C1 segment of cervical spinal cord (tissue), 14 donors: ENCODE measurements at places on chromosomes 2 and 18.

DNA sequence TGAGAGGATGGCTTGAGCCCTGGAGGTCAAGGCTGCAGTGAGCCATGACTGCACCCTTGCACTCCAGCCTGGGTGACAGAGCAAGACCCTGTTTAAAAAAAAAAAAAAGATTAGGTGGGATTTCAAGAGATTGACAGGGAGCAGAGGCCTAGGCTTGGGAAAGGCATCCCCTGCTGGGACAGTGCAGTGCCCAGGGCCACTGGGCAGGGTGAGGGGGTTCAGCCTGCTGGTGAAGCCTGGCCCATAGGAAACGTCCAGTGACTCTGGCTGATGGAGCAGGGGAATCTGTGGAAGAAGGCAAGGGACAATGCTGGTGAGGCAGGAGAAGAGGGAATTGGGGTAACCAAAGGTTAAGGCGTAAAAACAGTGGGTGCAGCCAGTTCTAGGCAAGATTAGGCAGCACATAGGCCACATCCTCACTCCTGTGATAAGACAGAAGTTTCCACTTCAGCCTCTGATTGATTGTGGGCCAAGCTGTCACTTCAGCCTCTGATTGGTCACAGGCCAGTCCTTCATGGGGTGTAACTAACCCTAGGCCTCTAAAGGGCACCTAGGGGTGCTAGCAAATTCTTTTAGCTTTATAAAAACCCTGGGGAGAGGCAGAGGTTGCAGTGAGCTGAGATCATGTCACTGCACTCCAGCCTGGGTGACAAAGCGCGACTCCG is 128.6 kb downstream of the MSH2 start:
- no peak for DNase-seq

GRCh38 chr2:55490554-55490953 is 29.0 kb upstream of the CFAP36 start:
- DNase-seq: peak; percentile 8

GRCh38 chr2:11343368-11343649 is 1.1 kb downstream of the ROCK2 start:
- no peak for DNase-seq

- DNase-seq: no peak
Observed at GRCh38 chr2:108634576-108635160, 84.6 kb upstream of the RANBP2 start.

GRCh38 chr2:65186093-65186868 is 41.4 kb upstream of the ACTR2 start:
- DNase-seq: no peak

DNA sequence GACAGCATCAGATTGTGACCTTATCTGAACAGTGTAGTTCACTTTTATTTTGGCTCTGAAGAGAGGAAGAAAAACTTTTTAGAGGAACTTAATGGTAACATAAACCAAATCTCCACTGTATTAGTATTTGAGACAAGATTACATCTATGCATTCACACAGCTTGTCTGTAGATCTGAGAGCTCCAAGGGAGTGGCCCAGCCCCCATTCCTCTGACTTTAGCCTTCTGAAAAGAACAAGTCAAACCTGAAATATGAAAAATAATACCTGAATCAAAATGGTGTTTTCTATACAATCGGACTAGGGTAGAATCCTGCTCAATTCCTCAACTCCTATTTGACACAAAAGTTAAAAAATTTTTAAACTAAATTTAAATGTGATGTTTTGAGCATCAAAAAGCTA is 23.1 kb downstream of the STARD7 start:
- DNase-seq: no peak

DNA sequence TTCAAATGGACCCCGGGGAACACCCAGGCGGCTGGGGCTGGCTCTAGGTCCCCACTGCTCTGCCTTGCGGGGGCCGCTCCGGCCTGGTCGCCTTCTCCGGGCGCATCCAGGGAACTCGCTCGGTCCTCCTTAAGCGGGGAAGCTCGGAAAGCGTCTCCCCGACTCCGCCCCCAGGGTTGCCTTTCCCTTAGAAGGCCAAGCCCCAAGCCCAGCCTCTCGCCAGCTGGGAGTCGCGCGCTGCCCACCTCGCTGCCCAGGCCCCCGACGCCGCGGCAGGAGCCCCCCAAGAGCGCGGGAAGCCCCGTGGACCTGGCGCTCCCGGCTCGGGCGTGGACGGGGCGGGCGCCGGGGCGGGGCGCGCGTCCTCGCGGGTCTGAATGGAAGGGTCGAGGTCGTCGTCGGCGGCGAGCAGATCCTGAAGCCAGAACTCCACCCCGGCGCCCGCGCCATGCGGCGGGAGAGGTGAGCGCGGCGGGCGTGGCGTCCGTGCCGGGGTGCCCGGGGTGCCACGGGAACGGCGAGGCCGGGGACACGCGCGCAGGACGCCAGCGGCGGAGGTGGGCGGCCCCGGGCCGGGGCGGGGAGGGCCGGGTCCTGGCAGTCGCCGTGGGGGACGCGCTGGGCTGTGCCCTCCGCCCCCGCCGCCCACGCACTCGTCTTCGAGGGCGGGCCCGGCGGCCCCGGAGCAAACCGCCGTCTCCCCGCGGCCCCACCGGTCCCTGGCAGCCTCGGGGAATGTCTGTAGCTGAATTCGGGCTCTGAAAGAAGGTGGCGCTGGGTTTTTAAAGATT is at the start of gene BOK:
Gene BOK, plus strand, starts transcription at position 214 of the 791 bp plus-strand sequence. CDS start 739 bp downstream, outside the sequence.
- peak; percentile 61 for DNase-seq

- peak; percentile 86 for DNase-seq
Observed at GRCh38 chr2:240819858-240820606, at the start of gene KIF1A. Gene KIF1A (minus strand): TSS chr2:240820219. CDS start chr2:240797752, 22,467 bp downstream.

- DNase-seq: no peak
Observed at GRCh38 chr18:42047721-42048120, 92.7 kb downstream of the PIK3C3 start.

DNA sequence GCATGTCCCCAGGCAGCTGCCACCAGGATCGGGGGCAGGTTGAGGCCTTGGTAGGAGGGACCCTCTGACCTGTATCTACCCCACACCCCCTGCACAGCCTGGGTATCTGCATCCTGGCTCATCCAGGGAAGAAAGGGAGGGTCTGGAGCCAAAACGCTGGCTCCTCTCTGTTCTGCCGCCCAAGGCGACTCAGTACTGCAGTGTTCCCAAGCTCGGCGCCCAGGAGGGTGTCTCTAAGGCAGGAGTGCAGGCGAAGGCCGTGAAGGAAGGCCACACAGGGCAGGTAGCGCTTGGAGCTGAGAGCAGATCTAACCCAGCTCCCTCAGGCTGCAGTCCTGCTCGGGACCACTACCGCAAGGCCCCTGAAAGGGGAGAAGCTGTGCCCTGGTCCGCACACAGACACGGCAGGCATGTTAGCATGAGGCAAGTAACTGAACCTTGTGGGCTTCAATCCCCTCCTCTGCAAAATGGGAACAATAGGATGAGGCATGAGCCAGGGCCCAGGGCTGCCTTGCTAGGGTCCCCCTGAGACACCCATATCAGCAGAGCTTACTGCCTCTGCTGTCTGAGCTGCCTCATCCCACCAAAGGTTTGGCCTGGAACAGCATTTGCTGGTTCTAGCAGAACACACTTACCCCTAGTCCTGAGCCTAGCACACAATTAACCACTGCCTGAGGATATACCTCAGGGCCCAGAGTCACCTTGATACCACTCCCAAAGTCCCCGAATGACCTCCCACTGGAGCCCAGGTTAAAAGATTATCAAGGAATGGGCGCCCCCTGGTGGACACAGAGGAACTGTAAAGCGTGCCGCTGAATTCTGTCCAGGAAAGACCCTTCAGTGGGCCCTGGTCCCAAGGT is 6.5 kb downstream of the PTMA start:
- peak; percentile 74 for DNase-seq

GRCh38 chr18:3796434-3796833 is 346.5 kb downstream of the TGIF1 start:
- DNase-seq: no peak

GRCh38 chr18:3663870-3664512 is 214.0 kb downstream of the TGIF1 start:
- DNase-seq: no peak

DNA sequence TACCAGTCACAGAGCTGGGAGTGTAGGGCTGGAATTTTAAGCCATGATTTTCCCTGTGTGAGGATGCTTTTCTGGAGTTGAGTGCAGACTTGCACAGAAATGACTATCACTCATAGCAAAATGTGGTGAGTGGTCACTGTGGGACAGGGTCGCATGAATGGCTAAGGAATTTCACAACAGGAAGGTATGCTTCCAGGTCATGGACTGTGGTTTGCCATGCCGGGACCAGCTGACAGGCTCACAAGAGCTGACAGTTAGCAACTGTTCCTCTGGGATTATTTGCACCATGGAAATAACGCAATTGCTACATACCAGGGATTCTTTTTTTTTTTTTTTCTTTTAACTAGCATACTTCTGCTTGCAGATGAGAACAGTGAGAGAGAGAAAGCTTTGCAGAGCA is 3.8 kb upstream of the UXS1 start:
- no peak for DNase-seq

- no peak for DNase-seq
Observed at GRCh38 chr2:122156176-122156890, 400.9 kb downstream of the TSN start.

DNA sequence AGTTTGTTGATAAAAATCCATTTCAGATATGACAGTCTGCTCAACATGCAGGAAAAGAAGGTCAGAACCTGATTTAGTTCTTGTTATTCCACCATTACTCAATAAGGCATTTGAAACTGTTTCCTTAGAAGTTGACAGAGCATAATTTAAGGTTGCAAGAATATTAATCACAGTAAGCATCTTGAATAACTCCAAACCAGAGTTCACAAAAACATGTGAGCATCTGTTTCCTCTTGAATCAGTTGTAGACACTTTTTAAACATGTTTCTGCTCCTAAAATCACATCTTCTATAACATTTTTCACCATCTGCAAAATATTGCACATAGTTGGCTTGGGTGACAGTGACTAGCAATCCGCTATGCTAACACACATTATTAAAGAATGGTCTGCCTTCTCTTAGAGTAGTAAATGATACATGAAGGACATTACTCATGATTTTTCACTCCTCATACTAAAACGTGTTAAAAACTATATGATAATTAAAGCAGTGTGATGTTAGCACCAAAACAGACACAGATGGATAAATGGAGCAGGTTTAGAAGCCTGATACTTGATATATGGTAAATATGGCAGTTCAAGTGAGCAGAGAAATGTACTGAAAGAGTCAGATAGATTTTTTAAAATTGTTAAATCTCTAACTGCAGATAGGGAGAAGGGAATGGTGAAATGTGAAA is 30.3 kb downstream of the AKAIN1 start:
- no peak for DNase-seq

GRCh38 chr18:44685296-44685695 is 4.6 kb downstream of the SETBP1 start:
- DNase-seq: no peak

GRCh38 chr2:234414596-234414995 is 82.3 kb downstream of the ARL4C start:
- DNase-seq: no peak

DNA sequence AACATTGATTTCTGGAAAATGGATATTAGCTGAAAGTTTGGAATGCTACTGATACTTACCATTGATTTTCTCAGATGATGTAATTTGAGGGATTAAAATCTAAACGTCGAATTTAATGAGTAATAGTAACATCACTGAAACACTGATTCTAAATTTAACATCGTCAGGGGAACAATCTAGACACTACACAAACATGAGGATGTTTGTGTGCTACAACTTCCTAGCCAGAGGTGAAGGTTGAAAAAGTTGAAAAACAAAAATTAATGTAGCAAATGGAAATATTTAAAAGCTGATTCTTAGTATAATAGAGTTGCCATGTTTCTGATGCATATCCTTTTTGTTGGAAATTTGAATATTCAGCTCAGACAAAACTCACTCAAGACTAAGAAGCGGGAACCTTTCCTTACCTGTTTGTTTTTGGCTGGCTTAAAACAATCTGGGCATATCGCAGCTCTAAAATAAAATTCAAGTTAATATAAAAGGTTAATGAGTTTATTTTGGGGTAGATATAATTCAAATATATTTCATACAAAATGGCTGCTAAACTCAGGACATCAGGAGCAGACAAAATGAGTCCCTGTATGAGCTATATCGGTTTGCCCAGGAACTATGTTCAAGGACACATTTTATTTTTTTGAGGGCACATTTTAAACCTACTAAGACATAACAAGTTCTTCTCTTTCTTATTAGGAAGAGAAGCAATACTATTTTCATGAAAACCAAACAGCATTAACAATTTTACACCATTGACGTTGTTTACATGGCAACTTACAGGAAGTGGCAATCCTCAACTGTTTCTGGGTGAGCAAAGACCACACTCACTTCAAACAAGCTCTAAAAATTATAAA is 52.6 kb upstream of the PEX13 start:
- no peak for DNase-seq

GRCh38 chr2:208103616-208104015 is 20.7 kb downstream of the CRYGD start:
- DNase-seq: no peak

DNA sequence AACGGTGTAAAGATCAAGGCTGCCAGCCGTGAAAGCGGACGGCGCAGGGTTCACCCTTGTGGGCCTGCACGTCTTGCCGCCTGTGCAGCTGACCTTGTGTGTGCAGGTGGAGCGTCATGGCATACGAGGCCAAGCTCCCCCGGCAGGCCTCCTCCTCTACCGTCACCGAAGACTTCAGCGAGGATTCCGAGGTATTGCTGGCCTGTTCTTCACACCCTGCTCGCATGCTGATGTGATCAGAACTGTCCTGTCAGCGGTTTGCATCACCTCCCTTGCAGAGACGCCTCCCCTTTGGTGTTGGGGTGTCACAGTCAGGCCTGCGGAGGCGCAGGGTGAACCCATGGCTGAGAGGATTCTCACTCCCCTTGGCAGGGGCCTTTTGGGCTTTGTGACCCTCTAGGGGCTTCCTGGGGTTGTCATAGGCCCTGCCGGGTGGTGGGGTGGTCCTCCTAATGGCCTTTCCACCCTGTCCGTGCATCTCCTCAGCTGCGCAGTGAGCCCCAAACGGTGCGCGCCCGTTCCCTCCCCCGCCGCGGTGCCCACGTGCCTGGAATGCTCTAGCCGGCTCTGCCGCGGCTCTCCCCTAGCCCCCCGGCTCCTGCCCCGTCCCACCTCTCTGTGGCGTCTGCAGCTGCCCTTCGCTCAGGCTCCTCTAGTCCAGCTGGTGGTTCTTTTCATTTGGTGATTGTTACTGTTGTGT is 92.5 kb downstream of the DGKD start:
- no peak for DNase-seq

DNA sequence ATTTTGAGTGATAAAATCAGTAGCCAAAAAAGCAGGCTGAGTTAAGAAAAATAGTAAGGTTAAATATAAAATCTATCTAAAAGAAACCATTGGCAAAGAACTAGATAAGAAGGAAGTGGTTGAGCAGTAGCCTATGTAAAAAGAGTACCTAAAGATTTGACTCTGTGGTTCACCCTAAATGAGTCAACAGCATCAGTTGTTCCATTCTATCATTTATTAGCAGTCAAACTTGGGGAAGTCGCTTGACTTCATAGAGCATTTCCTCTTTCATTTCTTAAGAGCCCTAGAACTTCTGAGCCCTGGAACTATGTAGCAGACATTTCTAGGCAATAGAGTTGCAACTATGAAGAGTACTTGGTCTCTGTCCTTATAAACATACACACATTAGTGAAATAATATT is 381.7 kb downstream of the NUP35 start:
- DNase-seq: no peak

- DNase-seq: no peak
Observed at GRCh38 chr2:160238392-160238791, 38.3 kb upstream of the ITGB6 start.

- DNase-seq: no peak
Observed at GRCh38 chr2:154439156-154439555, 259.3 kb upstream of the KCNJ3 start.
